ENCODE measurements at places on chromosomes 1 and 21.

DNA sequence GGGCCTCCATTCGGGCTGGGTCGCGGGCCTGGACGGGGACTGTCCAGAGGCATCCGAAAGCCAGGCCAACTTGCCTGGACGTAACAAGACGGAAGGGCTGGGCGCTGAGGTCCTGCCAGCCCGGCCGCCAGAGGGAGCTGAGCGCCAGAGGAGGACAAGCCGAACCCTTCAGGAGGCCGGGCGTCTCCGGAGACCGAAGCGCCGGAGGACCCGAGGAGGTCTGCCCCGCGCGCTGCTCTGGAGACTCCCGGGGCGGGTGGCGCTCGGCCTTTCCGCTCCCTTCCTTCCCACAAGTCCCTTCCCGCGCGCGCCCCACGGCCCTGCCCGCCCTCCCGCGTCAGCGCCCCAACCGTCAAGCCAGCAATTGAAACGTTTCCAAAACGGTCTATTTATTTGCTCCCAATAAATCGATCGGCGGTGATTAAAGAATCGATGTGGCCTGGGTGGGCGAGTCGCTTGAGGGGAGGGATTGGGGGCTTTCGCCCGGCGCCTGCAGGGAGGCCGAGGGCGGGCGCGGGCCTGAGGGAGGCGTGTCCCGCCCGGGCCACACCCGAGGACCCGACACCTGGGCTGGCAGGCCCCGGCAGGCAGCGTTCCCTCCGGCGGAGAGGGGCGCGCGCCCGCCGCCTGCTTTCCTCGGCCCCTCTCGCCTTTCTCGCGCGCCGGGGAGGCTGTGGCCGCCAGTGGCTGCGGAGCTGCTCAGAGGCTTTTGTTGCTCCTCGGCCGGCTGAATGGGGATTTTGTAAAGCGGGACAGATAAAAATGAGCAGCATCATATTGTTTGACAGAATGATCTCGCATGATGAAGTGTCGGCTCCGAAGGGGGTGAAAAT is 5.2 kb upstream of the FOXD3 start:
- peak; percentile 96 for DNase-seq

DNA sequence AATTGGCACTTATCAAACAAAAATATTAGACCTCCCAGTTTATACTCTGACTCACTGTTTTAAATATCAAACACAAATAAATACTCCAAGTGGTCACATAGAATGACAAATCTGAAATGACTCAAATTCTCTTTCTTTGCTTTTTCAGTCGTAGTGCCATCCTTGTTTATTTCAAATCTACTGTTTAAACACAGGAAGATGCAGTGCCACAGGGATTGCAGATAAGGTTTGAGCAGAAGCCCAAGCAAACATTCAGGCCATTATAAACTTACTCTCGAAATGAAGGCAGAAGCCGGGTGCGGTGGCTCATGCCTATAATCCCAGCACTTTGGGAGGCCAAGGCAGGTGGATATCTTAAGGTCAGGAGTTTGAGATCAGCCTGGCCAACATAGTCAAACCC is 255.4 kb upstream of the PLXNA2 start:
- no peak for DNase-seq

DNA sequence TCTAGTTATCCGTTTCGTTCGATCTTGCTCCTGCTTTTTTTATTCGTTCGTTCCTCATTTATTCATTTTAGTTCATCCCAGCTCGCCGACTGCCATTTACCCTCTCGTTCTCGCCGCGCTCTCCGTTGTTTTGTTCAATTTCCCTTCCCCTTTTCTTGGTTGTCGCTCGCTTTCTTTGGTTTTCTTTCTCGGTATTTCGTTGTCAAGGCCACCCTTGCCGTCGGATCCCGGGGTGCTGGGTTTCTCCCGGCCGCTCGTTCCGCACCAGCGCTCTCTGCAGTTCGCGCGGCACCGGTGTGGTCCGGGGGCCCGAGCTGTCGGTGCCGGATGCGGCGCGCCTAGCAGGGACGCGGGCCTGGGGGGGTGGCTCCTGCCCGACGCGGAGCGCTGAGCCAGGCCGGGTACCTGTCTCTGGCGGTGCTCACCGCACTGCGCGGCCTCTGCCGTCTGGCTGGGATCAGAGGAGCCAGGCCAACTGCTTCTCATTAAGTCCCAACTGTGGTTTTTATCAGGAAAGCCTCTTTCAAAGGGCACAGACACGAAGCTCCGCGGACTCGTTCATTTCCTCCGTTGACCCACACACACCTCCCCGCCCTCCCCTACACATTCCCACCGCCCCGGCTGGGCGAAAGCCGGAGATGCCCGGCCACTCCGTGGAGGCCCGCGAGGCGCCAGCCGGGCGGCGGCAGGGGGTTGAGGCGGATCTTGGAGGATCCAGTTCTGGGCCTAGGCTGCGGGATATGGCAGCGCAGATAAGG is 1.6 kb downstream of the ALX3 start:
- DNase-seq = peak; percentile 78

DNA sequence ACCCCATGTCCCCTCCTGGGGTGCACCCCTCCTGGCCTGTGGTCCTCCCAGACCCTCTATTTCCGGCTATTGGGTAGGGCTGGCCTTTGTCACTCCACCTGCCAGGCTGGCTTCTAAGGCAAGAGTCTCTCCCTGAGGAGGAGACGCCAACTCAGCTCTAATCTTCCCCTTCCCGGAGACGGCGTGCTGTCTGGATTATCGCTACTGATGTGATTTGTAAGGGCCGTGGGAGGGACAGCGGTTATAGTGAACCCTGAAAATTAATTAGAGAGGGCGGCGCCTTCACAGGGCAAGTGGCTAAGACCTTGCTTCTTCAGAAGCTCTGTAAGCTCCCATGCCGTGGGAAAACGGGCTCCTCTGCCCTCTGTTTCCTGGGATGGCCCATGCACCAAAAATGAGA is 207.0 kb upstream of the VAMP3 start:
- DNase-seq = no peak

DNA sequence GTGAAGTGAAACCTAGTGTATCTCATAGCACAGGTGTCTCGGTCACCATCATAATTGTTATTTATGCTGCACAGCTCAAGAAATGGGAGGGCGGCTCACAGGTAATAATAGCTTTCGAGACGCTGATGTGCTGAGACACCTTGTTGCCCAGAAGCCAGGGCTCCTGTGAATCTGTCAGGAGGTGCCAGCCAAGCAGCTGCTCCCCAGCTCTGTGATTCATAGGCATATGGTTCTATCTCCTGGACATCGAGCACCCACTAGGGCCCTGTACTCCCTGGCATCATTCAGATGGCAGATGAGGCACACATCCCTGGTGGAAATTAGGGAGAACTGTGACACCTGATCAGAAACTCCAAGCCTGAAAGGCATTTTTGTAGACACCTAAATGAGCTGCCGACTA is 53.5 kb downstream of the SYT6 start:
- DNase-seq = no peak

DNA sequence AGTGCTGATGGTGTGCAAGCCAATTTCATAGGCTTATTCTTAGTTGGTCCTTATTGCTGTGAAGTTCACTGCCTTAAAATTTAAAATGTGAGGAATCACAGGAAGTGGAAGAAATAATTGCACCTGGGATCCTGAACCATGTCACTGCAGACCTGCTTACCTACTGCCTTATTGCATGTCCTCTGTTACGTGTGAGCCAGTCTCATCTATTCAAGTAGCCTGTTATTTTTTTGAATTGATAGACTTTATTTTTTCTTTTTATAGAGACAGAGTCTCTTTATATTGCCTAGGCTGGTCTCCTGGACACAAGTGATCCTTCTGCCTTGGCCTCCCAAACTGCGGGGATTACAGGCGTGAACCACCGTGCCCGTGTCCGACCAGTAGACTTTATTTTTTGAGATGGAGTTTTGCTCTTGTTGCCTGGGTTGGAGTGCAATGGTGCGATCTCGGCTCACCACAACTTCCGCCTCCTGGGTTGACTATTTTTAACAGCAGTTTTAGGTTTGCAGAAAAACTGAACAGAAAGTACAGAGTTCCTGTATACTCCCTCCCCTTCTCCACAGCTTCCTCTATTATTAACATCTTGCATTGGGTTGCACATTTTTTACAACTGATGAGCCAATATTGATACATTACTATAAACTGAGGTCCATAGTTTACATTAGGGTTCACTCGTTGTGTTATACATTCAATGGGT is 14.0 kb upstream of the DISC1 start:
- no peak for DNase-seq

GRCh38 chr1:225277445-225277844 is 150.4 kb downstream of the LBR start:
- DNase-seq = no peak

GRCh38 chr21:24204641-24205040 is 1402.6 kb downstream of the MRPL39 start:
- no peak for DNase-seq

- no peak for DNase-seq
Observed at GRCh38 chr21:31647650-31648049, 11.8 kb upstream of the SOD1 start.

DNA sequence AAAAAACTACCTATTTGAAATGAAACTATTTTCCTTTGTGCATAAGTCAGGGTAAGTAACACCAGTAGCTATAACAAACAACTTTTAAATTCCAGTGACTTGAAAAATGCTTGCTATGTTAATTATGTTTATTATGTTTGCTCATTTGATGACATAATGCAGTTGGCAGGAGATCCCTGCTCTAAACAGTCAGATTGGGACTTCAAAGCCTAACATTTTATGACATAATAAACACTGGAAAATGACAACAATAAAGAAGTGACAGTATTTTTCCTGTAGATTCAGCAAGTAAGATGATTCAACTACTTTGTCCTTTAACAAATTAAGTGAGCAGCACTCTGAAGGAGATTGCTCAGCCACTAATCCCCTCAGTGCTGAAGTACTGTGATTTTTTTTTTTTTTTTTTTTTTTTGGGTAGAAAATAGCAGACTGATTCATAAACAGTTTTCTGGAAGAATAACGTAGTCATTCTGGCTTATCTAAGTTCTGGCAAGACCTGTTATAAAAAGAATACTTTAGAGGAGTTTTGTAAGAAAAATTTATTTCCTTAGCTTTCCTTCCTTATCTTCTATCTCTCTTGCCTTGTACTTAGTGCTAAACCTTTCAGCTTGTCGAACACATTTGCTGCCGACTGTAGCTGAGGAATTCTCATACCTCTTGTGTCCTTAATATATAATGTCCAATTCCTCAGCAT is 207.2 kb downstream of the PTGER3 start:
- no peak for DNase-seq

DNA sequence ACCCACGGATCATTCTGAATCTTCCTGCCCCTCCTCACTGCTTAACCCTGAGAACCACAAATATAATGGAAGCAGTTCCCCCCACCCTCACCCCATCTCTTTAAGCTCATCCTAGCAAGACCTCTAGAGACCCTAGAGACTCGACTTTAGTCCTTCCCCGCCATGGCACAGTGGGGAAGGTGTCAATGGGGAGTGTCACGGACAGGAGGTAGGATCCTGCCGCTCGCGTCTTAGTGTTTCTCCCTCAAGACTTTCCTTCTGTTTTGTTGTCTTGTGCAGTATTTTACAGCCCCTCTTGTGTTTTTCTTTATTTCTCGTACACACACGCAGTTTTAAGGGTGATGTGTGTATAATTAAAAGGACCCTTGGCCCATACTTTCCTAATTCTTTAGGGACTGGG is 677 bp upstream of the PMF1 start:
- no peak for DNase-seq

DNA sequence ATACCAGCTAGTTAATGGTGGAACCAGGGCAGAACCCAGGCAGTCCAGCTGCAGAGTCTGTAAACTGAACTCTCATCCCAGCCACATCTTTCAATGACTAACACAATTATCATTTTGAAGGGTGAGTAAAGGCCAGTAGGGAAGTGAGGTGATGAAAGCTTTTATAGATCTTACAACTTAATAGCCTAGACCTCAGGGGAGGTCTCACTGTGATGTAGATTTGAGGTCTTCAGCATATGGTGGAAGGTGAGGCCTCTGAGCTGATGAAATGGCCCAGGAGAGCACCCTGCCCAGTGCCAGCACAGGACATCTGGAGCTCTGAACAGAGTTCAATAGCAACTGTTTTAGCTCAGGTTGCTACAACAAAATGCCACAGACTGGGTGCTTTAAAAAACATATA is 44.8 kb upstream of the POU2F1 start:
- no peak for DNase-seq

- no peak for DNase-seq
Observed at GRCh38 chr1:82318921-82319320, 518.2 kb downstream of the ADGRL2 start.

DNA sequence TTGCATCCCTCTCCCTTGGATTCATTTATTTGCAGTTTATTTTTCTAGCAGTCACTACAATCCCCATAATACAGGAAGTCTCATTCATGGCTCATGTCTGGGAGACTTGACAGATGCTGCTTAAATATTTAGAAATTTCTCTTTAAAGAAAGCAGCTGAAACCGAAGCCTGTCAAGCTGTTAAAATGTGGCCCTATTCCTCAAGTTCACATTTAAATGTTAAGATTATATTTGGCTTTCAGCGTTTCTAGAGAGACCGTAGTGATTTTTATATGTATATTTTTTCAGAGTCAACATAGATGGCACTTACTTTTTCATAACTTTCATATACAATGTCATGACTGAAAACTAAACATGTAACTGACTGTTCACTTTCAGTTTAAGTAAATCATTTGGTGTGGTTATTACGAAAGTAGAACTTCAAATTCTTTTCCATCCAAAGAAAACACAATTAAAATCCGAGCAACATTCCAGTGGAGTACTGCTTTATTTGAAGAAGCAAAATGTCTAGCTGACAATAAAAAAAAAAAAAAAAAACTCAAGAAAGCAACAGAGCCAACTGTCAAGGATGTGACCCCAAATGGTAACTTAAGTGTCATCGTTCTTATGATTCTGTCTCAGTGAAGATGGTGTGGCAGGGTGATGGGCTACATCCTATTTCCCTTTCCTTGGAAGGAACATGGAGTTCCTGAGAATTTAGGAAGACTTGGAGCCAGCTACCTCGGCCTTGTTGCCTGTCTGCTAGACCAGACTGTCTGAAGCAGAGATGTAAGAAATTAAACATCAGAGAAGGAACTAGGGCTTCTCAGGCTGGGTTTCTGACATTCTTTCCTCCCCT is 37.8 kb downstream of the MIS18A start:
- DNase-seq = no peak

DNA sequence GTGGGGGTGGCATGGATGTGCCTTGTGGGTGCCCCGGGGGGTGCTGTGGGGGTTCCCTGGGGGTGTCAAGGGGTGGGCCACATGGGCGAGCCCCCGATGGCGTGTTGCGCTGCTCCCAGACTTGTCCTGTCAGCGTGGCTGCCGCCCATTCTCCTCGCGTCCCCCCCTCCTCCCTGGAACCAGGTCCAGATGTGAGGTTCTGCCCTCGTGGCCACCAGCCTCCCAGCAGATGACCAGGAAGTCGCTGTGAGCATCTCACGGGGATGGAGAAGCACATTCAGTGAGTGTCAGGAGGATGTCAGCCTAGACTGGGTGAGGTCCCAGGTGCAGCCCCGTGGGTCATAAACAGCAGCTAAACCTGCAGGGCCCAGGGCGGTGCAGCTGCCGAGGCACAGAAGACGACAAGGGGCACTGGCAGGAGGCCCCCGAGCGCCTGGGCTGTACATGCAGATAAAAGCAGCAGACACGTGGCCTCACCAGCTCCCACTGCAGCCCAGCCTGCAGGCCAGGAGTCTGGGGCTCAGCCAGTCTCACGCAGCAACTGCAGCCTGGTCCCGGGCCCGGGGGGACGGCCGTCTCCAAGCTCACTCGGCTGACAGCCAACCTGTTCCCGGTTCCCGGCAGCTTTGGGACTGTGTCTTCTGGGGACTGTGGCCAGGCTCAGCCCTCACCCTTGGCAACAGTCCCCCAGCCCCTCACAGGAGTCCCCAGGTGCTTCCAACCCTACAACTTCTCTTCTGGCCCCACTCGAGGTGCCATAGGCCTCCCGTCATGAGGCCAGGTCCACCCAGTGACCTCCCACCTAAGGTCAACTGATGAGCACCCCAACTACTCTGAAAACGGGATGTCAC is 17.5 kb upstream of the COL6A2 start:
- DNase-seq = no peak

Measured in ELF-1 (cell line).